ENCODE measurements at places on chromosomes 12 and 14. TPM values are rescaled to one million over a fixed set of nuclear protein-coding genes. Genes with fewer than 3 reads are reported as not detected.

DNA sequence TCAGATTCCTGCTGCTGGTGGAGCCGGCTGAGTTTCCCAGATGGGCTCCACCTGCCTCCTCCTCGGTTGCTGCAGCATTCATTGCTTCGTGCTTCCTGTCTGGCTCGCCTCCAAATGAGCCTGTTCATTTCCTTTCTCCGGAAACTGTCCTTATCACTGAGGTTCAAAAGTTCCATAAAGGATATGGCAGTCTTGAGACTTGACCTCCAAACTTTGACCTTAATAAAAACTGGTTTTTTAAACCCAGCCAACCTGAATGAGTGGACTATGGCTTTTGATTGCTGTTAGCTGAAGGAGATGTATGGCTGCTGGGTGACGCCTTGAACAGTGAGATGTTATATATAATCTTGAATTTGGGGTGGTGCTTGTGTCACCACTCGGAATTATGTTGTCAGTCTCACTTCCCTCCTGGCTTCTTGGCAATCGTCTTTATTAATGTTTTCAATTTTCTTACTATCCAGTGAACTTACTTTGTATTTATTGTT, 62.7 kb downstream of the RASSF3 start:
- DNase-seq = peak; percentile 70

DNA sequence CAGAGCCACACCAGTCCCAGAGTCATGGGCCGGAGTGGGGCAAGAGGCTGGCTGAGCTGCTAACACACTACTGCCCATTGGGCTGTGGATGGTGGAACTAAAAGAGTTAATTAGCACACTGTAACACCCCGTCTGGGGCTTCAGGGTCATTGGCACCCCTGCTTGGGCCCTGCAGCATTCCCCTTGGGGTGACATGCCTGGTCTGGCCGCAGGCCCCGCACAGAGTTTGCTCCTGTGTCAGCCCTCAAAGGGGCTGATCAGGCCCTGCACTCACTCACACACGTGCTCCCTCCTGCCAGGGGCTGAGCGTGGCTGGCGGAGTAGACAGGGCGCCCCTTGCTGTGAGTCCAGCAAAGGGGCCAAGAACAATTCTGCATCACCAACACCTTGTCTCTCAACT, 1499.6 kb upstream of the TMEM132C start:
- no peak for DNase-seq

GRCh38 chr14:92644171-92644969, 104.1 kb downstream of the LGMN start:
- peak; percentile 66 for DNase-seq

The WNK1 gene
- total RNA-seq = 142 TPM

The MAP4K5 gene
- 66.6 TPM for total RNA-seq
